ENCODE measurements at places on chromosomes 7 and 10.

- no peak for DNase-seq
These were observed 1.4 kb downstream of the VOPP1 start for GRCh38 chr7:55570939-55571338.

DNA sequence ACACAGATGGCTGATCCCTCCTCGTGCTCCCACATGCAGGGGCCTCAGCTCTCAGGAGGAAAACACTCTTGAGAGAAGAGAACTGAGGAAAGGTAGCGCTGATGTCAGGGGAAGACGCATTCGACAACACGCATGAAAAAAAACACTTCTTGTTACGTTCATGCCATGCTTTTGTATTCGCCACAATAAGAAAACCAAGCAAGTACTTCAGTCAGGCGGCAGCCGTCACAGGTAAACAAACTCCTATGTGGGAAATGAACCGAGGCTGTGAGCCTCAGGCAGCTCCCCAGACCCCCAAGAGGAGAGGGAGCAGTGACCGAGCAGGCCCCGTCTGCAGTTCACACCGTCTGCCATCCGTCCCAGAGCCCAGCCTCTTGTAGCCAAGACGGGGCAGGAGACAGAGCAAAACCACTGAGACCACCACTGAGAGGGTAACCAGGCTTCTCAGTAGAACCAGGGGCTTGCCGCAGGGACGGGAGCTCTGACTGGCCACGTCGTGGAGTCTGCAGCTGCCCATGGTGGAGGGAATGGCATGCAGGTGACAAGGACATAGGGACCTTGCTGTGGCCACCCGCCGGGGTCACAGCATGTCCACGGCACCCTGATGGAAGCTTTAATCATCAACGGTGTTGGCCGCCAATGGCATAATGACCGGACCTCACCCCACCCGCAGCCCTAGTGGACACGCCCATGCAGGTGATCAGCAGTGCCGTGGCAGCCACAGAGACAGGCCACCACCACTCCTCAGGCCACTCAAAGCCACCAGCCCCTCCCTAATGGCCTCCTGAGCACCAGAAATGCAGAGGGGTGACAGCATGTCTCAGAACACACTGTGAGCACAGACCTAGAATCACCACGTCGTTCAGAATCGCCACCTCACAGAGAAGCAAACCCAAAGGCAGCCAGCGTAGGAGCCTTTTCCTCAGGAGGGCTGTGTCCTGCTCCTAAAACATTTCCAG is 304.3 kb downstream of the PTPRN2 start:
- no peak for DNase-seq

GRCh38 chr10:72009425-72010081 is 45.4 kb downstream of the CHST3 start:
- no peak for DNase-seq

GRCh38 chr10:103707956-103708626 is 147.3 kb downstream of the SH3PXD2A start:
- no peak for DNase-seq

GRCh38 chr10:101256387-101256786 is 27.1 kb upstream of the LBX1 start:
- no peak for DNase-seq

GRCh38 chr7:12771378-12771877 is 84.0 kb downstream of the ARL4A start:
- no peak for DNase-seq

GRCh38 chr7:112154690-112155089 is 51.5 kb downstream of the DOCK4 start:
- DNase-seq = no peak

GRCh38 chr7:15757041-15758000 is 70.8 kb upstream of the MEOX2 start:
- DNase-seq = no peak

- DNase-seq = no peak
These were observed 30.1 kb upstream of the CNPY1 start for GRCh38 chr7:155576416-155576815.

GRCh38 chr10:70675496-70676161 is 3.3 kb downstream of the ADAMTS14 start:
- no peak for DNase-seq
